ENCODE measurements at places on chromosomes 4 and X. TPM values are rescaled to one million over a fixed set of nuclear protein-coding genes. Genes with fewer than 3 reads are reported as not detected.

GRCh38 chr4:1192493-1193205 lies 20.3 kb upstream of the SPON2 start:
- peak; percentile 23 for DNase-seq

The ODAPH gene
- not detected for total RNA-seq

DNA sequence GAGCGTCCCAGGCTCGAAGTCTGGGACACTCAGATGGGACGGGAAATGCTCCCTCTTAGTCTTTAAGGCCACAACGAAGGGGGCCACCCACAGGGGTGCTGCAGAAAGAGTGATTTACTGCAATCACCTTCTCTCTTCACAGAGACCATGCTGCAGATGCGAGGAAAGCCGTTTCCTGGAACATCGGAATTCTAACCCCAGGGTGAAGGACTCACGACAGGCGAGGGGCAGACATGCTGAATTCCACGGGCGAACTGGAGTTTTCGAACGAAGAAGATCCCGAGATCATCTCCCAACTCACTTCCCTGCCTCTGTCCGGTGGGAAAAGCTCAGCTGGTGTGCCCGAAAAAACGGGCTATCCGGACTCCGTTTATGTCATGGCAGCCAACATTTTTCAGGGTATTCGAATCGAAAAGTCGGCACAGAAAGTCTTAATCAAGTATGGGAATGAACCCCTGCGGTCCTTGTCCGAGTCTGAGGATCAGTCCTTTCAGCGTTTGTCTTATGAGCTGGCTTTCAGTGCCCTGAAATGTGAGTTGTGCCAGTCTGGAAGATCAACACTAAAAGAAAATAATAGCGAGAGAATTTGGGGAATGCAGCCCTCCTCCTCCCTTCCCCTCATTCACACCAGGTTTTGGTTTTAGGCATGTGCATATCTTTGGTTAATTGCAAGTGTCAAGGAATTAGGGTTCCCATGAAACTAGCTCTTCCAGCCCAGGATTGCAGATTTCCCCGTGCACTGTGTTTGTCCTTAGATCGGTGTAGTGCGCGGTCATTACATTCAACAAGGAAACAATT lies 905 bp downstream of the NSUN7 start:
- peak; percentile 16 for DNase-seq

The CFAP47 gene
- total RNA-seq = not detected

DNA sequence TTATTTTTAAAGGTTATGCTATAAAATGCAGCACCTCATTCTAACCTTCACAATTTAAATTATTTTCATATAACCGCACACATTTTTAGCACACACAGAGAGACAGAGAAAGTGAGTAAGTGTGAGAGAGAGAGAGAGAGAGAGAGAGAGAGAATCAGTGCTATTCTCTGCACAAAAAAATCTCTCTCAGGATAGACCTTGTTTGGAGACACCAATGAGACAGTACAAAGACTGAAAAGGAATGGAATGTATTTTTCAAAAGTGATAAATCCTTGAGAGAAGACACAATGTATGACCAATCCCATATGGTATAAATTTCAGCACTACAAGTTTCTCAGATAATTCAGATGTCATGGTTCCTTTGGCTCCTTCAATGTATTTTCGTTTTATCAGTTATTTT lies 132.1 kb upstream of the PCDH18 start:
- DNase-seq = no peak

GRCh38 chr4:184406958-184407391 lies 67.4 kb downstream of the IRF2 start:
- peak; percentile 62 for DNase-seq

- no peak for DNase-seq
Observed at GRCh38 chr4:41977709-41978108, 3.8 kb upstream of the DCAF4L1 start.

- no peak for DNase-seq
Observed at GRCh38 chr4:174398728-174399127, 115.0 kb downstream of the CEP44 start.

- DNase-seq = no peak
Observed at GRCh38 chr4:159097785-159098184, 5.1 kb upstream of the RAPGEF2 start.

DNA sequence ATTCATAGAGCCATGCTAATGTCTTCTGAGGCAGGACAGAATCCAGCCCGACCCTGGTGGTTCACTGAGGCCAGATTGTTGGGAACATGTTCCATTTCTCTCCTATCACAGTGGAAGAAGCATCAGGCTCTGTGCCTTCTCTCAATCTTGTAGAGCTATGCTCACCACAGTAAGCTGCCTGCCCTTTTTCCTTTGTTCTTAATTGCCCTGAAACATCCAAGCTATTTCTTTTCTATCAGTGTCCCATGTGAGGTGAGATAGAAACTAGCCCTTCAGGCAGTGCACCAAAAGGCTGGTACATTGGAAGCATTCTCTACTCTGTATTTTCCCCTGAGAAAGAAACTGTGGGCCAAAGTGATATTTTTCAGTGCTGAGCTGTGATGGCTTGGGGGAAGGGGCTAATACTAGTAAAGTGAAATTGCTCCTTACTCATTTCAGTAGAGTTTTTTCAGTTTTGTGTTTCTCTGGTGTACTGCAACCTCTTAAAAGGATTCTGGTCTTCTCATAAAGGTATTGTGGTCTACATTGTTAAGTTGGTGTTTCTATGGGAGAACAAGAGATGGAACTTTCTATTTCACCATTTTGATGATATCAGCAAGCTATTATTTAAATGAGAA lies 611.2 kb downstream of the RPA4 start:
- no peak for DNase-seq

The GLOD5 gene
- total RNA-seq = not detected

The FAM120C gene
- 5.7 TPM for total RNA-seq

The RAI2 gene
- 4.0 TPM for total RNA-seq

The ERAS gene
- not detected for total RNA-seq

The CYLC1 gene
- total RNA-seq = not detected

- peak; percentile 80 for DNase-seq
Observed at GRCh38 chrX:10119399-10119990, 37.3 kb upstream of the CLCN4 start.

The PLAC8 gene
- 356 TPM for total RNA-seq

GRCh38 chrX:136185401-136186022 lies 38.2 kb downstream of the FHL1 start:
- DNase-seq = no peak

DNA sequence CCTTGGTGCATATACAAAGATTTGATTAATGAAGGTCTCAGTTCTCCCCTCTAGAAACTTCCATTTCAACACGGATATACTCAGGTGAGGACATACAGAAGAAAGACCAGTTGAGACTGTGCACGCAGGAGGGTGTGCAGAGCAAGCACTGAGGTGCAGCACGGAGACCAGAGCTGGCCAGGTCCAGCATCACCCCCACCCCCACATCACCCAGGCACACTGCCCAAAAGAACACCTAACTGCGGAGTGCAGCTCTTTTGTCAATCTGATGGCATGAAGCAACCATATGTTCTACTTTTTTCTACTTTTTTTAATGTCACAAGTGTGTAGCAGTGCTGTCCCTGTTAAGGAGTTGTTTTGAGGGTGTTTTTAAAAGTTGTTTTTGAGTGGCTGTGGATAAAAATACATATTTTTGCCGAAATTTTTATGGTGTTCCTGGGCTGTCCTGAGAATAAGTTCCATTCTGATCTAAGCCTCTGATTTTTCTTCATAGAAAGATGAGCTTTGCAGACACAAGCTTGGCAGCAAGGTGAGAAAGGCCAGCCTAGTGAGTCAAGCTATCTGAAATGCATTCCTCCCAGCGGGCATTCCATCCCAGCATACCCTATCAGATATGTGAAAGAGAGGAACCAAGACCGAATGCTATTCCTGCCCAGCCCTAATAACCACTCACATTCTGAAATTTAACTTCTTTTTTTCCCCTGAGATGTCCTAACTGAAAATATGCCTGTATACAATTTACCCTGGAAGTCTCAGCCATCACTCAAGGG lies 173.7 kb downstream of the PTTG2 start:
- no peak for DNase-seq

DNA sequence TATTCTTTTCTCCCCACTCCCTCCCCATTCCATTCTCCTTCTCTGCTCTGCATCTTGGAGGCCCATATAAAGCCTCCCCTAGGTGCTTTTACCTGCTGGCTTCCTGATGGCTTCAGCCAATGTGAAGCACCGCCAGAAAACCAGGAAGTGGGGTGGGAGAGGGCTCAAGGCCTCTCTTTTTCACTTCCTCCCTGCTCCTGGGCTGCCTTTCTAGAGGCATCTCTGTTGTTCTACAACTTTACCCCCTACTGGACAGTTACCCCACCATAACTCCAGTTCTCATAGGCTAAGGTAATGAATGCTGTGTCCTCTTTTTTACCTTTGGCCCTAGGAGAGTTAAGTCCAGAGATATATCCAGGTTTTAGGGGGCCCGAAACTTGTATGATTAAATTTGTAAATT lies 62.4 kb upstream of the PPARGC1A start:
- DNase-seq = no peak

The BEX1 gene
- total RNA-seq = not detected

The DMP1 gene
- total RNA-seq = not detected

The FRG2 gene
- total RNA-seq = not detected

DNA sequence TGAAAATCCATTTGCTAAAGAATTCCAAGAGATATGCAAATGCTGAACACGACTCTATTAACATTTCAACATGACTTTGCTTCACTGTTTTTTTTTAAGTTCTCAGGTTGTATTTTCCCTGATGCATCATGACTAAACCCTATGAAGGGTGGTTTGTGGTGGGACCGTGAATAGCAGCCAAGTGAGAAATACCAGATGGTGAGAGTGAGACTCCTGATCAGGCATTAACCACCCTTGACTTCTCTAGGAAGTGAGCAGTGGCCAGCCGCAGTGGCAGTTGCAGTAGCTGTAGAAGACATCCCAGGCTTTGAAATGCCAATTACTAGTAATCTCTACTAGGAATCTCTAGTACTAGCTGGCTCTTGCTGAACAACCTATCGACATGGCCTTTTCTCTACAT lies 383.4 kb downstream of the FAM133A start:
- DNase-seq = no peak

- DNase-seq = no peak
Observed at GRCh38 chr4:20616848-20617247, 83.4 kb upstream of the PACRGL start.

The KLHL2 gene
- 9.2 TPM for total RNA-seq

The LRIT3 gene
- 0.14 TPM for total RNA-seq

GRCh38 chr4:20251031-20251795 lies 492 bp upstream of the SLIT2 start:
- no peak for DNase-seq

DNA sequence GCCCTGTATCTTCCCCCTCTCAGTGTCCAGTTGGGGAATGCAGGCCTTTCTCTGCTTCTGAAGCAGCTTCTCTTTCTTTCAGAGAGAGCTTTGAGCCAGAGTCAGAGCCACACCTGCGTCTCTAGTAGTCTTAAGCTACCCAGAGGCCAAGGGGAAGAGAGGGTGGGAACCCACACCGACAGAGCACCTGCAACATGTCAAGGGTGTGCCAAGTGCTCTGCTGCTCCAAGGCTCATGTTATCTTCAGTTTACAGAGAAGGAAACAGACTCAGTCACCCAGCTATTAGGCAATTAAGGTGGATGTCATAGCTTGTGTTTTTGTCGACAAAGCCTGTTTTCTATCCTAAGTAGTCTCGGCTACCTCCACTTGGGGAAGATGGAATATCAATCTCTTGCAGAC lies 22.7 kb upstream of the RNF212 start:
- peak; percentile 50 for DNase-seq

The ATP11C gene
- total RNA-seq = 14.7 TPM

GRCh38 chr4:4248885-4249203 lies 821 bp upstream of the TMEM128 start:
- no peak for DNase-seq

- DNase-seq = no peak
Observed at GRCh38 chrX:5959286-5959685, 269.4 kb downstream of the NLGN4X start.

The ADH1A gene
- total RNA-seq = not detected

DNA sequence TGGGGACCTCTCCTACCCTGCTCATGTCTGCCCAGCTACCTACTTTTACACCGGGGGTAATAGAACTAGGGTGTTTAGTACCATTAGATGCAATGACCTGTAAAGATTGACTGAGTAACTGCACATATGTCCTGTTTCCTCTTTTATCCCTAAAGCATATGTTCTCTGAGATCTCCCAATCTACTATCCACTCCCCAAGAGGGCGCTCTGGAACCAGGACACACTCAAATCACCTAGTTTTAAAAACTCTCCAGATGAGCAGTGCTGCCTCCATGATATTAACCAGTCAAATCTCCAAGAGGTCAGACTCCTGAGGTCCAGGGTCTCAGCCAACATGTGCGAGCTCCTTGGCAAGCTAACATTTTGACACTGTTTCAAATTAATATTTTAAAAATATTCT lies 87.0 kb upstream of the TSPAN5 start:
- DNase-seq = peak; percentile 24

The SPATA18 gene
- total RNA-seq = 3.0 TPM

DNA sequence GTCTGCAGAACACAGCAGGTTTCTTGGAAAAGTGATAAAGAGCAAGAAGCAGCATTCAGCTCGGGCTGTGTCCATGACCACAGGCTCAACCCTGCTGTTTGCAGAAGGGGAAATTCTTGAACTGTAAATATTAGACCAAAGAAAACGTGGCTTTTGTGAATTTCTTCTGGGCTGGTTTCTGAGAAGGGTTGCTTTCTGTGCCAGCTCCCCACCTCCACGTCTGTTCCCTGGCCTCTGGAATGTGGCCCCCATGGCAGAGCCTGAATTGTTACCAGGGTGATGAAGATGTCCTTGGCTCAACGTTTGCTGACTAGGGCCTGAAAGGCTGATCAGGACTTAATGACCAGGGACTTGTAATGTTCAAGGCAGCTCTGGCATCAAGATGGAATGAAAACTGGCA lies 116.0 kb downstream of the CPEB2 start:
- no peak for DNase-seq

DNA sequence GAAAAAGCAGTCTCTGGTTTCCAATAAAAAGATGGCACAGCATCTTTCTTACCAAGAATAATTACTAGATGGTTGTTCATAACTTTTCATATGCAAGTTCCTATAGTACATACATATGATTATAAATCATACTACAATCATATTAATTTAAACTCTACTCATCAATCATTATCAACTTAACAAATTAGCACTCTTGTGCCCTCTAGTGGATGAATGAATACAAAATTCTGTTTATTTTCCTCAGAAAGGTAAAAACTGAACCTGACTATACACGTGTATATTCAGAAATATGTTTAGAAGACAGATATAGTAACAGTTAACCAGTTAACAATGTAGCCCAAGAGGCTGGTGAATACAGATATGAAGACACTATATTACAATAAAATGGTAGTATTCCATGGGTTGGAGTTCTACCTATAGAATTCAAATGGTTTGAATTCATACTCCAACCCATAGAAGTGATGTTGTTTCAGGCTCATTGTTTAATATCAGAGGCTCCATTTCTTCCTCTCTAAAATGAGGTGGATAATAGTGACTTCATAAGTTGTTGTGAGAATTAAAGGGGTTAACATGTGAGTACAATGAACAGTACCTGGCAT lies 100.0 kb downstream of the ADAMTS3 start:
- DNase-seq = no peak

The ERVMER34-1 gene
- total RNA-seq = 0.27 TPM

DNA sequence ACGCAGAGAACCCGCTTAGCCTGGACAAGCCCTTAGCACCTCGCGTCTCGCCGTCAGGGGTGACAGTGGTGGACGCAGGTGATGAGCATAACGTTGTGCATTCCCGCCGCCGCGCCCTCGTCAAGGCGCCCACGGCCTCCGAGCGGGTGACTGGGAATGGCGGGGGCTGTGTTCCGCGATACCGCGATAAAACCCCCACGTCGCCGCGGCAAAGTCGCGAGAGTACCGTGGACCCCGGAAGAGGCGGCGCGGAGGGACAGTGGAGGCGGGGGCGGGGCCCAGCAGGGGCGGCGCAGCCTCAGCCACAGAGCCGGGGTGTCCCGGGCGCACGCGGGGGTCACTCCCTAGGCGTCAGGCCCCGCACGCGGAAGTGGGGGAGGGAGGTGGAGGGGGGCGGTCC lies 53.8 kb downstream of the ZFYVE28 start:
- peak; percentile 31 for DNase-seq

Measured in transverse colon (tissue), 4 donors.